ENCODE measurements at places on chromosomes 7 and 10. TPM values are rescaled to one million over a fixed set of nuclear protein-coding genes. Genes with fewer than 3 reads are reported as not detected.

- H3K4me1 ChIP-seq = no peaks in the 10 kb centered on the region
- no peaks in the 10 kb centered on the region for H3K27me3 ChIP-seq
- no peak for DNase-seq
Measured at GRCh38 chr7:48188776-48189520, 17.7 kb downstream of the ABCA13 start.

GRCh38 chr10:103775776-103776175 lies 79.6 kb downstream of the SH3PXD2A start:
- no peaks in the 10 kb centered on the region for H3K27me3 ChIP-seq
- H3K36me3 ChIP-seq = no peaks in the 10 kb centered on the region
- H3K27ac ChIP-seq = no peak overlapping the region
- no peak for DNase-seq

DNA sequence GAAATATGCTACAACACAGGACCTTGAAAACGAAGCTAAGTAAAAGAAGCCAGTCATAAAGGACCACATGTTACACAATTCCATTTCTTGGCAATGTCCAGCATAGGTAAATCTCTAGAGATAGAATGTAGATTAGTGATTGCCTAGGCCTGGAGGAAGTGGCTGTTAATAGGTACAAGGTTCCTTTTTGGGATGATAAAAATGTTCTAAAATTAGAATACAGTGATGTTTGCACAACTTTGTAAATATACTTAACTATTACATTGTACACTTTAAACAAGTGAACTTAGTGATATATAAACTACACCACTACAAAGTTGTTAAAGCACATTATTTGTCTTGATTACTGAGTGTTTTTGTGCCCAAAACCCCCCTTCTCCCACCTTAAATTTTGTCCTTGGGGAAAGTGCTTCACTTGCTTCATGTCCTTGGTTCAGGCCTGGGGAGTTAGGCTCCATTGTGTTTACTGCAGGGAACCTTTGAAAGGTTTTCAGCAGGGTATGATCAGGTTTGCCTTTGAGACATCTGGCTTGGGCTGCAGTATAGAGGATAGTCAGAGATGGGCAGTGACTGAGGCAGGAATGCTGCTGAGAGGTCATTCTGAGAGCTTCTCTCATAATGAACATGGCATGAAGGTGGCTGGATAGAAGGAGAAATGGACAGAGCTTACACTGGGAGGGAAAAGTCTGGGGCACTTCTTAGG lies 1052.6 kb downstream of the REEP3 start:
- H3K27me3 ChIP-seq = no peaks in the 10 kb centered on the region
- no peak overlapping the region for H3K4me3 ChIP-seq
- H3K36me3 ChIP-seq = no peaks in the 10 kb centered on the region

GRCh38 chr10:14405076-14406065 lies 74.6 kb upstream of the FRMD4A start:
- H3K27ac ChIP-seq = peak overlapping the region; percentile 31
- H3K27me3 ChIP-seq = no peaks in the 10 kb centered on the region
- no peaks in the 10 kb centered on the region for H3K36me3 ChIP-seq
- H3K4me3 ChIP-seq = no peak overlapping the region
- H3K4me1 ChIP-seq = no peaks in the 10 kb centered on the region

The GRID1 gene
- not detected for polyA plus RNA-seq

The SNCG gene
- polyA plus RNA-seq = 2.1 TPM
